ENCODE measurements at places on chromosomes 3 and 15.

DNA sequence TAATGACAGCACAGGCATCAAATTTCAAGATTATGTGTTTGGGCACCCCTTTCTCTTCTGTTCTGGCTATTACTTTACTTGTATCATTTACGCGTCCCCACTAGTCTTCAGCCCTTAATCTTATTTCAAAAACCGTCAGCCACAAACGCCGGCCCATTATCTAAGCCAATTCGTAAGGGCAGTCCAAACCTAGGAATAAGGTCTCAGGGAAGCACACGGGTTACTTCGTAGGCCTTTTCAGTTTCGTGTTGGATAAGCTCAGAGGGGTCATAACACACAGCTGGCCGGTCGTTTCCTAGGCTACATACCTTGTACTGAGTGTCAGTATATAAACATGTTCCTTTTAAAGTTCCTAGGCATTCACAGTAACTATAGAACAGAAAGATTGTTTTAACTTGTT is 5.1 kb upstream of the DNAAF4 start:
- no peak overlapping the region for H3K4me3 ChIP-seq
- H3K27ac ChIP-seq: no peak overlapping the region
- no peaks in the 10 kb centered on the region for H3K36me3 ChIP-seq

DNA sequence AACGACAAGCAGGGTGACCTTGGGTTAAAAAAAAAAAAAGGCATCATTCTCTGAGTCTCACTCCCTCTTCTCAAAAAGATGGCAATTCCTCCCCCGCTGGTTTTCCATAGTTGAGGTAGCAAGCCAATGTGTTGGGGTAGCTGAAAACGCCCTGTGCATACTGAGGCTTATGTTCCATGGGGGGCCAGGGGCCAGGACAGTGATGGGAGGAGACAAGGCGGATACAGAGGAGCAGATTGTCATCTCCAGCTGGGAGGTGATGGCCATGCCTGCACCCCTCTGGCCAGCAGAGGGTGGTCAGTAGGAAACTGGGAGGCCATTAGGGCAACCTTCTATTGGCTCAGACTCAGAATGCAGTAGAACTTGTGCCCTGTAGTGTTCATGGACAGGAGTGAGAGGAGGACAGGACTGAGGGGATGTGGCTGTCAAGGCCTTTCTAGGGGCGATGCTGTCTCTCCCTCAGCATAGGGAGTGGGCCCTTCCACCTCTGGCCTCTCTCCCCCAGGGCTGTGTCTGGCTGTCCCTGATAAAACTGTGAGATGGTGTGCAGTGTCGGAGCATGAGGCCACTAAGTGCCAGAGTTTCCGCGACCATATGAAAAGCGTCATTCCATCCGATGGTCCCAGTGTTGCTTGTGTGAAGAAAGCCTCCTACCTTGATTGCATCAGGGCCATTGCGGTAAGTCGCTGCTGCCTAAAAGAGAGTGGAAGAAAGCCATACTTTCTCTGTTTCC is 1.9 kb downstream of the TF start:
- H3K27me3 ChIP-seq: no peaks in the 10 kb centered on the region
- no peak overlapping the region for H3K4me3 ChIP-seq
- H3K27ac ChIP-seq: no peak overlapping the region
- no peaks in the 10 kb centered on the region for H3K4me1 ChIP-seq
- no peak for DNase-seq

DNA sequence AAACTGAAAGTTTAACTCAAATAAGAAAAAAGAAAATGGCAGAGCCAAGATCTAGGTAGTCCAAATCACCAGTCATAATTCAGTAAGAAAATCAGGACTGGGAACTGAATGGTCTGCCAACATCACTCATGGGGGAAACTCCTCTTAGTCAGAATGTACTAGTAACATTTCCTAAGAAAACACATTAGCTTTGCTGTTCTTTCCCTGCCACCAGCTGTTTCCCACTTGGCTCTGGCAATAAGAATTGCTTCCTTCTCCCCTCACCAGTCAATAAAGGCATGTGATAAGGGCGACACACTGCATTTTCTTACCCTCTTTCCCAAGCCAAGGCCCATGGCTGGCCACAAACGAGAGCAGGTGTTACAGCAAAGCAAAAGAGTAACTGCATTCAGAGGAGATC is 46.1 kb downstream of the PIK3R4 start:
- no peak overlapping the region for H3K4me3 ChIP-seq
- H3K4me1 ChIP-seq: no peaks in the 10 kb centered on the region
- H3K27ac ChIP-seq: no peak overlapping the region

GRCh38 chr3:114974387-114974786 is 172.7 kb downstream of the ZBTB20 start:
- no peak for DNase-seq
- no peaks in the 10 kb centered on the region for H3K4me1 ChIP-seq
- no peaks in the 10 kb centered on the region for H3K36me3 ChIP-seq
- H3K27ac ChIP-seq: no peak overlapping the region

GRCh38 chr3:69407908-69408307 is 22.0 kb upstream of the FRMD4B start:
- DNase-seq: no peak
- H3K27me3 ChIP-seq: no peaks in the 10 kb centered on the region
- no peaks in the 10 kb centered on the region for H3K36me3 ChIP-seq
- H3K4me1 ChIP-seq: no peaks in the 10 kb centered on the region
- H3K27ac ChIP-seq: no peak overlapping the region

- no peaks in the 10 kb centered on the region for H3K36me3 ChIP-seq
- no peak overlapping the region for H3K27ac ChIP-seq
- no peak for DNase-seq
- no peak overlapping the region for H3K4me3 ChIP-seq
- no peaks in the 10 kb centered on the region for H3K27me3 ChIP-seq
- H3K4me1 ChIP-seq: no peaks in the 10 kb centered on the region
Measured at GRCh38 chr3:109943181-109943580, 605.8 kb upstream of the DPPA4 start.

GRCh38 chr3:152389316-152389934 is 120.7 kb downstream of the MBNL1 start:
- H3K4me1 ChIP-seq: no peaks in the 10 kb centered on the region
- H3K27ac ChIP-seq: no peak overlapping the region
- no peak overlapping the region for H3K4me3 ChIP-seq
- DNase-seq: no peak

GRCh38 chr3:124843506-124844177 is 43.5 kb downstream of the ITGB5 start:
- H3K27ac ChIP-seq: no peak overlapping the region
- H3K36me3 ChIP-seq: peaks cover 10% of the 10 kb centered on the region
- no peaks in the 10 kb centered on the region for H3K4me1 ChIP-seq

DNA sequence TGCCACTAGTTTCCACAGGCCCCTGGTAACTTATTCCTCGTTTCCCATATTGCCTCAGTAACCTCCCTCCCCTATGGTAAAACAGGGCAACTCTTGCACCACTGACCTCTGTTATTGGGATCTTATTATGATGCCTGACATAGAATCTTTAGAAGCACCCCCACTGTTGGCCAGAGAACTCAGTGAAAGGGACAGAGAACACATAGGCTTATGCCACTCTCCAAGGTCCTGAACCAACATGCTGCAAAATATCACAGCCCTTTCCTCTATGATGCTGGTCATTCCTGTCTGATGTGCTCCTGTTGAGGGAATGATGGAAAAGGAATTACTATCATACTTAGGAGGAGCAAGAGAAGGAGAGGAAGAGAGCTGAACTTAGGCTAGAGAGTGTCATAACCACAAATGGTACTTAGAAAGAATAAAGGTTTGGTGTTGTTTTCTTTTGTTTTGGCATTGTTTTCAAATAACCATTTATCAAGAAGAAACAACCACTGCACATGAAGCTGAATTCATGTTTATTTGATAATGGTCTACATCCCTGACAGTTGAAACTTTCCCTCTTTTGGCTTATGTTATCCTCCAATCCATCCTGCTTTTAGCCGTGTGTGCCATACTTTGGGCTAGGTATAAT is 330.2 kb downstream of the EPHB1 start:
- H3K4me1 ChIP-seq: no peaks in the 10 kb centered on the region
- peak; percentile 48 for DNase-seq
- H3K27ac ChIP-seq: no peak overlapping the region
- no peaks in the 10 kb centered on the region for H3K36me3 ChIP-seq

- H3K27me3 ChIP-seq: no peaks in the 10 kb centered on the region
- no peak overlapping the region for H3K27ac ChIP-seq
- H3K36me3 ChIP-seq: no peaks in the 10 kb centered on the region
- no peak overlapping the region for H3K4me3 ChIP-seq
Measured at GRCh38 chr3:179189759-179190158, 41.6 kb downstream of the PIK3CA start.

DNA sequence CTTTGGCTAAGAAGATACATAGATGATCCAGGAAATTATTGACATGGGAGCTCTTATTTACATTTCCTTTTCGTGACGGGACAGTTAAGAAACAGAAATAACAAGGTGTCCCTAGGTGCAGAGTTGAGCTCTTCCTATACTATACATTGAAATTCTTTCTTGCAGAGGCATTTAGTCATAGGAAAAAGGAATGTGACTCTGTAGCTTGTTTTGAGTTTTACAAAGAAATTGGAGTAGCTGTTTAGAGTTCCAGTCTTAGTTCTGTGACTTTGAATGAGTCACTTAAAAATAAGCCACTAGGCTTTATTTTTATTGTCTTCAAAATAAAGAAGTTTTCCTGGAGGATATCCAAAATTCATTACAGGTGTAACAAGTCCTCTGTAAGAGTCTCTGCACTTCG is 723.5 kb upstream of the SGO1 start:
- no peaks in the 10 kb centered on the region for H3K27me3 ChIP-seq
- H3K4me3 ChIP-seq: no peak overlapping the region
- no peaks in the 10 kb centered on the region for H3K36me3 ChIP-seq
- no peaks in the 10 kb centered on the region for H3K4me1 ChIP-seq
- DNase-seq: no peak

- H3K27me3 ChIP-seq: no peaks in the 10 kb centered on the region
- no peak overlapping the region for H3K27ac ChIP-seq
- no peak for DNase-seq
- no peaks in the 10 kb centered on the region for H3K4me1 ChIP-seq
Measured at GRCh38 chr3:102136183-102136582, 286.9 kb downstream of the NFKBIZ start.

GRCh38 chr3:37577697-37578096 is 284.0 kb upstream of the CTDSPL start:
- DNase-seq: no peak
- no peak overlapping the region for H3K4me3 ChIP-seq
- H3K27me3 ChIP-seq: no peaks in the 10 kb centered on the region
- no peak overlapping the region for H3K27ac ChIP-seq
- no peaks in the 10 kb centered on the region for H3K36me3 ChIP-seq

DNA sequence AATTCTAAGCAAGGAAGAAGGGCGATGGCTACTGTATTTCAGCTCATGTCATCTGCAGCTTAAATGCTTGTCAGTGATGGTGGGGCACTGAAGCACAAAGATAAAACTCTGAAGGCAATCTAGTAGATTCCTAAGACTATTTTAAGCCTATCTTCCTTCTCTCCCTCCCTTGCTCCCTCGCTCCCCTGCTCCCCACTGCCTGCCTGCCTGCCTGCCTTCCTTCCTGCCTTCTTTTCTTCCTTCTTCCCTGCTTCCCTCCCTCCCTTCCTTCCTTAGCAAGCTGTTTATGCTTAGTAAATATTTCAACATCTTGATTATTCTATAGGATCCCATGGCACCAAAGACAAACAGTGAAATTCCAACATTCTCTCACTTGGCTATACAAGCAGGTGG is 99.6 kb downstream of the OXSM start:
- no peaks in the 10 kb centered on the region for H3K36me3 ChIP-seq
- no peaks in the 10 kb centered on the region for H3K27me3 ChIP-seq
- DNase-seq: no peak
- no peak overlapping the region for H3K27ac ChIP-seq
- no peak overlapping the region for H3K4me3 ChIP-seq

GRCh38 chr3:195773956-195774537 is 37.7 kb downstream of the MUC4 start:
- no peak overlapping the region for H3K4me3 ChIP-seq
- H3K27me3 ChIP-seq: no peaks in the 10 kb centered on the region
- H3K36me3 ChIP-seq: no peaks in the 10 kb centered on the region
- no peak for DNase-seq
- no peaks in the 10 kb centered on the region for H3K4me1 ChIP-seq
- no peak overlapping the region for H3K27ac ChIP-seq

DNA sequence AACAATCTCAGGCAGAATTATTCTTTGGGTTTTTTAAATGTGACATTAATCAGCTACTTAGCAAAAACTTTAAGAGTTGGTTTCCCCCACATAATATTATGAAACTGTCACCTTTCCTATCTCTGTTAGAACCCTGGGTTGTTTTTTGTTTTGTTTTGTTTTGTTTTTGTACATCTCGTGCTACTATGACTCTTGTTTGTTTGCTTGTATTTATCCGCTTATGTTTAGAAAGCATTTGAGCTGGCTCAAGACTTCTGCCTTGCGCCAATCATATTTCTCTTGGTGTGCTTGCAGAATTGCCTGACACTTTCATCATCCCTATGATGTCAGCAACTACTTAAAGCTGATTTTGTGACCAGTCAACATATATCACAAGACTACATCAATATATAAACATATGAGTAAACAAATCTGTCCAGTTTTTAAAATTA is 116.9 kb downstream of the DCLK3 start:
- H3K27ac ChIP-seq: no peak overlapping the region
- H3K27me3 ChIP-seq: no peaks in the 10 kb centered on the region
- no peak for DNase-seq
- H3K4me1 ChIP-seq: no peaks in the 10 kb centered on the region
